ENCODE measurements at places on chromosomes 16 and 17.

- DNase-seq, result no peak
Observed at GRCh38 chr16:79372503-79373184, 227.9 kb downstream of the MAF start.

GRCh38 chr16:23695756-23696155 lies 17.1 kb downstream of the PLK1 start:
- DNase-seq, result no peak

- no peak for DNase-seq
Observed at GRCh38 chr17:80441598-80442322, 26.8 kb downstream of the ENDOV start.

- no peak for DNase-seq
Observed at GRCh38 chr16:31182391-31182790, 2.5 kb downstream of the FUS start.

DNA sequence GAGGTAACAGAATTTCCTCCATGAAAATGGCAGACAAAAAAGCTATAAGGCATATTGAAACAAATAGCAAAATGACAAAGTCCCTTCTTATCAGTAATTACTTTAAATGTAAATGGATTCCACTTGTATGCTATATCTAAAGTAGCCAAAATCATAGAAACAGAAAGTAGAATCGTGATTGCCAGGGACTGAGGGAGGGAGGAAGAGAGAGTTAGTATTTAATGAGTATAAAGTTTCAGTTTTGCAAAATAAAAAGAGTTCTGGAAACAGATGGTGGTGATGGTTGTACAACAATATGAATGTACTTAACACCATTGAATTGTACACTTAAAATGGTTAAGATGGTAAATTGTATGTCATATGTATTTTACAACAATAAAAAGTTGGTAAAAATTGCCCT lies 407.4 kb downstream of the CA10 start:
- DNase-seq, result no peak

DNA sequence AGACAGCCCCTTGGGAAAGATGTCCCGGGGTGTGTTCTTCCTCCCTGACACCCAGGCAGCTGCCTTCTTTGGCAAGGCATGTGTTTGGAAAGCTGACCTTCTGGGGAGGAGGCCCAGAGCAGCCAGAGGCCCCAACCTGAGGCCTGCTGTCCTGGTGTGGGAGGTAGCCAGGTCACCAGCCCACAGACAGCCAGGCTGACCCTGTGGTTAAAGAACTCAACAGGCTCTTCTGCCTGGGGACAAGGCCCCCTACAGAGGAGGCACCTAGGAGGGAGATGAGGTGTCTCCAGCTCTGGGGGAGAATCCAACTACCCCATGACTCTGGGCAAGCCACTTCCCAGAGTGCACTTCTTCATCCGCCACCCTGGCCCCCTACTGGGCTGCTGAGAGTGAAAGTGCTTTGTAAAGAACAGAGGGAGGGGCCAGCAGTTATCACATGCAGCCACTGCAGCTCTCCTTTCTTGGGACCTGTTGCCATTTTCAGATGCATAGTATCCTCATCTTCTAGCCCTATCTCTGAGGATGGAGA lies 13.1 kb upstream of the SREBF1 start:
- DNase-seq, result peak; percentile 91

DNA sequence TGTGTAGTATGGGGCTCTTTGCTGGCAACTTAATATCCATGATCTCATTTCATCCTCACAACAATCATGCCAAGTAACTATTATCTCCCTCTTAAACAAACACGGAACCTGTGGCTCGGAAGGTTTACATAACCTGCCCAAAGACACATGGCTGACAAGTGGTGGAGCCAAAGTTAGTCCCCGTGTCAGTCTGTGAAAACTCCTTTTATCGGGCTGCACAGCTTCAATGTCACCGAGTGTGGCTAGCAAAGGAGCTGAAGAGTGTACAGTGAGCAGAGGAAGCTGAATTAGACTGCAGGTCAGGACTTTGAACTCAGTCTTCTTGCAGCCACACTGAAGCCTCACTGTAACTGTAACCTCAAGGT lies 80.3 kb downstream of the PARN start:
- DNase-seq, result no peak

Data from OCI-M1 (cell line).